IMR-90 (cell line): ENCODE measurements at places on chromosomes 7 and 10. TPM values are rescaled to one million over a fixed set of nuclear protein-coding genes. Genes with fewer than 3 reads are reported as not detected.

The TSPAN15 gene
- not detected in 2 replicates for total RNA-seq

The ABCB4 gene
- not detected in 2 replicates for total RNA-seq

The GRM3 gene
- total RNA-seq, result not detected in 2 replicates

The MINDY4 gene
- total RNA-seq, result 3.6 TPM in 2 replicates

- H3K27me3 ChIP-seq, result peaks cover 43% of the 10 kb centered on the region
- H3K36me3 ChIP-seq, result no peaks in the 10 kb centered on the region
- peaks cover 4% of the 10 kb centered on the region; the same call in 1 of the 2 replicates for H3K4me1 ChIP-seq
- DNase-seq, result no peak
- H3K4me3 ChIP-seq, result peak overlapping the region; percentile 63
These were observed 53.1 kb upstream of the KDM7A start for GRCh38 chr7:140229591-140230515.

GRCh38 chr10:21195252-21195651, 298.1 kb upstream of the NEBL start:
- no peak for DNase-seq
- H3K36me3 ChIP-seq, result no peaks in the 10 kb centered on the region
- H3K27ac ChIP-seq, result no peak overlapping the region
- H3K4me1 ChIP-seq, result no peaks in the 10 kb centered on the region
- no peak overlapping the region for H3K4me3 ChIP-seq

- no peaks in the 10 kb centered on the region for H3K36me3 ChIP-seq
- no peak for DNase-seq
- peaks cover 22% of the 10 kb centered on the region for H3K27me3 ChIP-seq
- H3K4me1 ChIP-seq, result 0 out of 2 replicates have a peak, but pooled peaks cover 4% of the 10 kb centered on the region
- H3K4me3 ChIP-seq, result no peak overlapping the region
These were observed 3.3 kb upstream of the SEPHS1 start for GRCh38 chr10:13351340-13351915.

DNA sequence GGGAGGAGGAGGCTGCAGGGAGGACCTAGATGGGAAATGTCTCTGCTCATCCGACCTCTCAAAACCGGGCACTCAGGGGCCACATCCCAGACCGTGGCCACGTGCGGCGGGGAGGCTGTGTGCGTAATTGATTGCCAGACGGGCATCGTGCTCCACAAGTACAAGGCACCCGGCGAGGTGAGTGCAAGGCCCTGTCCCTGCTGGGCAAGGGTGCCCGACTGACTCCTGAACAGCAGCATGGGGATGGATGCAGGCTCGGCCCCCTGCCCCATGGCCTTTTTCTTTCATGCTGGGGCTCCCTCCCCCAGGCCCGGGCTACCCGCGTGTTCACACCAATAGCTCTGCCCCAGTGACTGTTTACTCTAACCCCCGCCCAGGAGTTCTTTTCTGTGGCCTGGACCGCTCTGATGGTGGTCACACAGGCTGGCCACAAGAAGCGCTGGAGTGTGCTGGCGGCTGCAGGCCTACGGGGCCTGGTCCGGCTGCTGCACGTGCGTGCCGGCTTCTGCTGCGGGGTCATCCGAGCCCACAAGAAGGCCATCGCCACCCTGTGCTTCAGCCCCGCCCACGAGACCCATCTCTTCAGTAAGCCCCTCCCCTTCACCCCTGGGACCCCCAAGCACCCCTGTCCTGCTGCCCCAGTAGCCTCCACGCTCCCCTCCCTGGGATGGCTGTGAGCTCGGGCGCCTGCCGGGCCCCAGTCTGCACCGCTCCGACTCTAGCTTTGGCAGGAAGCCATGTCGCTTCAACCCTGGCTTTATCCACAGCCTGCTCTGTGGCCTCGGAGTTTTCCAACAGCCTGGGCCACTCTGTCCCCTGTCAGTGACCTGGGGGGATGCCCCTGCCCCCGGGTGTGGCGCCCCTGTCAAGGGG, 3.9 kb downstream of the LRWD1 start:
- no peak overlapping the region for H3K27ac ChIP-seq
- H3K4me3 ChIP-seq, result no peak overlapping the region
- peaks cover 5% of the 10 kb centered on the region for H3K4me1 ChIP-seq
